ENCODE measurements at places on chromosomes 3 and 15.

- no peak for DNase-seq
Observed at GRCh38 chr3:127791221-127791913, 30.9 kb downstream of the MGLL start.

DNA sequence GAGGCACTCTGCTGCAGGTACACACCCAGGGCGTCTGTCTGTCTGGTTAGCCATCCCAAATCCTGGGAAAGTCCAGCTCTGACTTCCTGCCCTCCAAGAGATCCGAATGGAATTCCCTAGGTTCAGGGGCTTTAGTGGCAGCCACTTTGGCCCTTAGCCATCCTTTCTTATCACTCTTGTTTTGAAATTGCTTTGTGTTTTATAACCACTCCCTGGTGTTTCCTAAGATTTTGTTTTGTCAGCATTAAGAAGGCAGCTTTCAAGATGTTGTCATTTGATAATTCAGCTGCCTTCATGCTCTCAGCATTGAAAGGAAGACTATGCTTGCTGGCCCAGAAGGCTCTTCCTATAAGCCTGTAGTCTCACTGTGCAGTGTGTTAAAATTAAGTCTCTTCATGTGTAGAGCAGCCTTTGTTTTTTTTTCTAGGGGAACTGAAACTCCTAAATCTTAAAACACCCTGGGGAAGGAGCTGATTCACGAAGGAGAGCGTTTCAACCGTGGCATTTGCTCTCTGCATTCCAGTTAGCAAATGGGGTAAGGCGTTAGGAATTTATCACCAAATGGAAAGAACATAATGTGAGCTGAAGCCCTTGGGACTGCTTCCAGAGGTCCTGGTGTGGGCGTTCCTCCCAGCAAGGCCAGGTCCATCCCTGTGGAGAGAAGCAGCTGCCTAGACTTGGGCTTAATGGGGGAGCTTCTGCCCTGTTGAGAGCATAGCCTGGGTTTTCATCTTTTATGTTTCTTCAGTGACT, 14.2 kb upstream of the CLEC3B start:
- DNase-seq: no peak

DNA sequence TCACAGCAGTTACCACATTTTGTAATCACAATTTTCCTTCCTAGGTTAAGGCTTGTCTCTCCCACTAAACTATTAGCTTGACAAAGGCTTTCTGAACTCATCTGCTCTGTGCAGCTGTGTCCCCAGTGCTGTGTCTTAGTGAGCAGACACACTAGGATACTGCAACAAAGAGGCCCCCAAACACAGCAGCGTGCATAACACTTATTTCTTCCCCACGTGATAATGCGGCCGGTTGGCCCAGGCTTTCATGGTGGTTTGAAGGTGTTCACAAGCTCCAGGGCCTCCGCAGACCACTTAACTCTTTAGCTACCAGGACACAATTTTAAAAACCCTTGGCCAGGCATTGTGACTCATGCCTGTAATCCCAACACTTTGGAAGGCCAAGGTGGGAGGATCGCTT, 2.2 kb upstream of the HDAC11 start:
- DNase-seq: no peak

DNA sequence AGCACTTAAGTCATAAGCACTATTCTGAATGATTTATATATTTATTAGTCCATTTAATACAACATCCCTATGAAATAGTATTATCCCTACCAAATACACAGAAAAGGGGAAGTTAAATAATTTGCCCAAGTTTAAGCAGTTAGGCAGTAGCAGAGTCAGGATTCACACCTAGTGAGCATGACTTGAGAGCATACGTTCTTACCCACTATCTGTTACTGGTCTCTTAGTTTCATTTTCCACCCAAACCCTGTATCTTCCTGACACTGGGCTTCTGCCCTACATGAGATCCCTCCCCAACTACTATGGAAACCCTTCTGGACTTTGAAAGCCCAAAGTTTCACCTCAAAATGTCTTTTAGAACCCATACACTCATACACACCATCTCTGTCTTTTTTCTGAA, 4.4 kb upstream of the ATOSA start:
- no peak for DNase-seq

DNA sequence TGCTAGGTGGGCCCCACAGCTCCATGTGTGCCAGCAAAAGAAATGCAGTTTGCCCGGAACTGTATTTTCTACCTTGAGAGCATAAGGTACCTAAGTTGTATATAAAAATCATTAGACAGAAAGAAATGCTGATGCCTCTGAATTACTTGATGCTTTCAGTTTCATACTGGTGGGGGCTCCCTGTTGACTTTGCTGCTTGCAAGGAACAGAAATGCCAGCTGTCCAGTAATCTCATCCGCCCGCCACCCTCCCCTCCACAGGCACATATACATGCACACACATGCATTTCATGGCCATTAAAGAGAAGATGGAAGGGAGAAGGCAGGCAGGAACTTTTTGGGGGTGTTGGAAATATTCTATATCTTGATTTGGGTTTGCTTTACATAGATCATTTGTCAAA, 38.4 kb downstream of the LIMD1 start:
- DNase-seq: no peak

DNA sequence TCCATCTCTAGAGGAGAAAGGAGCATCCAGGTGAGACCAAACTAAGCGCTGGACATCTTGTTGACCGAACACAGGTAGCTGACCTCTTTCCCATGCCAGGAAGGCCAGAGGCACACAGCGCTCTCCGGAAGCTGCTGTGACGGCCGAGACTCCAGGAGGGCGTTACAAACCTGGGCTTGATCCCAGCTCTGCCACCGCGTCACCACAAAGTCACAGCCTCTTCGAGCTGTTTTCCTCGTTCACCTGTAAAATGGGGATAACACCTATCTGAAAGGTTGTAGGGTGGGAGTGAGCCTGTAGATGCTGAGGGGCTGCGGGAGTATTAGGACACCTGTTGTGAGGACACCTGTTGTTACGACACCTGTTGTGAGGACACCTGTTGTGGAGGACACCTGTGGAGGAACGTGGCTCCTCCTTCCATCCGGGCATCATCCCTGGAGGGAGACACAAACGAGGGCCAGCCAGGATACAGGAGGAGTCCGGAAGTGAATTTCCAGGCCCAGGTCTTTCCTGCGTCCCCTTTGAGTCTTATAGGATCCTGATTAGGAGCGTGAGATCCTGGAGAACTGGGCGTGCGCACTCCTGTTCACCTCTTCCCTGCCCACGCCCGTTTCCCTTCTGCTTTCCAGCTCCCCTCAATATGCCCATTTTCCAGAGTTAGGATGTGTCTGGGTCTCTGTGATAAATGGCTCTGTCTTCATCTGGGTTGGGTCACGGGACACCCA, 2.3 kb upstream of the MUC4 start:
- DNase-seq: no peak

GRCh38 chr3:85977615-85978338, 1013.2 kb downstream of the VGLL3 start:
- no peak for DNase-seq

Data from natural killer cell treated with Interleukin-12 subunit alpha and Interleukin-12 subunit beta and Interleukin-15 and Interleukin-18, amount 100 ng/mL, for 72 hours (primary cell).